ENCODE measurements at places on chromosomes 12 and 14.

- no peak for DNase-seq
These were observed 466.0 kb downstream of the RAD51B start for GRCh38 chr14:68285421-68286179.

- DNase-seq = no peak
These were observed 34.9 kb downstream of the ACTN1 start for GRCh38 chr14:68944162-68944561.

GRCh38 chr14:72024504-72024903 is 92.3 kb downstream of the RGS6 start:
- DNase-seq = no peak

GRCh38 chr14:105476097-105476830 is 1.6 kb downstream of the CRIP2 start:
- no peak for DNase-seq

- DNase-seq = no peak
These were observed 31.1 kb upstream of the POC1B start for GRCh38 chr12:89556976-89557375.

GRCh38 chr14:22521449-22522239 is 67.4 kb downstream of the DAD1 start:
- DNase-seq = no peak

DNA sequence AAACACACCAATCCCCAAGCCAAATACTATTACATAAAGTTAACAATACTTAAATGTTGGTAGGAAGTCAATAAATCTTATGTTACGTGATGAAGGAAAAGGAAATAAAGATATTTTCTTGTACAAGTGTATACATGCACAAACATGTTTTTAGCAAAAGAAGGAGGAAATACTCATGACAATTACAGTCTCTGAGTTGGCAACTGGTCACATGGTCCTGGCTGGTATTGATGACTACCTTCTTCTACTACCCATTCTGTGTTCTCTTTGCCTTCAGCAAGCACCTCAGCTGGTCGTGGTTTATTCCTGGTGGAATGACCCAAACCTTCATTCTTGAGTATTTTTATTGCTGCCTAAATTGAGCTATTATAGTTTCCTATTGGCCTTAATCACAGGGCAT is 84.8 kb downstream of the PLBD1 start:
- no peak for DNase-seq

DNA sequence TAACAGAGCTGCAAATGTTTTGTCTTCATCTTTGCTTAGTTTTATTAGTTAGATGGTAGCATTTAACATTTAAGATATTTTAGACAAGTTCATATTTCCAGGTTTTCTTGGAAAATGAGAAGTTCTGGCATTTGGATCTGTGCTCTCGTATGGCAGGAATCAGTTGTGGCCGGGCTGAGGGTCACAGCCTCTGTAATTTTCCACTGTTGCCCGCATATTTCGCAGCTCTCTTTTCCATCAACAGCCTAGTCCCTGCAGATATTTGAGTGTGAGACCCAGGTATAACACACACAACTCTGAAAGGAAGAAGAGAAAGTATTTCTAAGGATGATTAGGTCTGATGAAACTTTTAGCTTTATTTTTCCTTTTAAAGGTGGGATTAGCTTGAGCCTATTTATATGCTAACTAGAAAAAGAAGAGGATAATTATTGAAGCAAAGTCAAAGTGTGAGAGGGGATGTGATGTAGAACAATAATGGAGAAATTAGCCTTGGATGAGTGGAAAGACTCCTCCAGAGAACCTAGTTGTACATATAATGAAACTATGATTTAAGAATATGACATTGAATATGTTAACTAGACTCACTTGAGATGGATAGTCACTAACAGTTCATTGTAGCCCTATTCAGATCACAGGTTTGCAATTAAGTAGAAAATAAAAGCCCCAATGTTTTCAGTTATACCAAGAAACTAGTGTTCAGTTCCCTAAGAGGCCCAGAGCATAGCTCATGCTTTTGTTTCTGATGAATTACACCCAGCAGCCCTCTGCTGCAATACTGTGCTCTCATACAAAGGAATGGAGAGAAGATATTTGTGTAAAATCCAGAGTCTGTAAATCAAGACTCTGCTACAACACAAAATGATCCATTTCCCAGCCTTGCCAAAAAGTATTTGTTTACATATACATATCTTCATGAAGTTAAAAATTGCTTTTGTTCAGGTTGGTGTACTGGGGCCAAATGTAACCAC is 158.4 kb downstream of the C12orf50 start:
- DNase-seq = no peak

DNA sequence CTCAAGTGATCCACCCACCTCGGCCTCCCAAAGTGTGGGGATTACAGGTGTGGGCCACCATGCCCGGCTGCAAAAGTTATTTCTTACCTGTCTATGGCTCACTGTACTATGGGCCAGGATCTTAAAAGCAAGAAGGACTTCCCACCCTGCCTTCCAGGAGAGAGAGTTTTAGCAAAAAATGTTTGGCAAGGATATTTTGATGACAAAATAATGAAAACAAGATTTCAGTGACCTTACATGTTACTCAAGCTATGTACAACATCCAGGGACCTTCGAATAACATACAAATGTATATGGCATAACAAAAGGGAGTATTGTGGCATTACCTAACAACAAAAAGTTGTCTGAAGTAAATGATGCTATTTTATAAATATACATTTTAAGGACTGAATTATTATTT is 55.1 kb downstream of the ANO6 start:
- no peak for DNase-seq

- DNase-seq = no peak
These were observed 36.0 kb downstream of the SCARB1 start for GRCh38 chr12:124827588-124828184.

- DNase-seq = no peak
These were observed 12.1 kb upstream of the FBXW8 start for GRCh38 chr12:116898669-116899068.

GRCh38 chr14:104130974-104131651 is 7.3 kb upstream of the KIF26A start:
- no peak for DNase-seq

DNA sequence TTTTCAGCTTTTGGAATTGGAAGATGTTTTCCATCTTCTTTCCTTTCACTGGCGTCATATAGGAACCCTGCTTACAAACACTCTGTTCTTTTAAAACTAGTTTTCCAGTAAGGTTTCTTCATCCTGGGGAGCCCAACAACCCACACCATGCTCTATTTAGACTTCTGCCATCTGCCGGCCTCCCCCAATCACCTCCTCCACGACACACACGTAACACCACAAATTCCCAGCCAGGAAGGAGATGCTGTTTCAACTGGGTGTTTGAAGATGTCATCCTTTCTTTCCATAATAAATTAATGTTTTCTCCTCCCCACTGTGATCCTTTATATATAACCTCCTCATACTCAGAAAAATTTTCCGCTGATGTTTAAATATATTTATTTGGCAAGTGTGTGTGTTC is 231.4 kb upstream of the DDHD1 start:
- no peak for DNase-seq

GRCh38 chr12:43978556-43978955 is 142.7 kb downstream of the TMEM117 start:
- DNase-seq = no peak

DNA sequence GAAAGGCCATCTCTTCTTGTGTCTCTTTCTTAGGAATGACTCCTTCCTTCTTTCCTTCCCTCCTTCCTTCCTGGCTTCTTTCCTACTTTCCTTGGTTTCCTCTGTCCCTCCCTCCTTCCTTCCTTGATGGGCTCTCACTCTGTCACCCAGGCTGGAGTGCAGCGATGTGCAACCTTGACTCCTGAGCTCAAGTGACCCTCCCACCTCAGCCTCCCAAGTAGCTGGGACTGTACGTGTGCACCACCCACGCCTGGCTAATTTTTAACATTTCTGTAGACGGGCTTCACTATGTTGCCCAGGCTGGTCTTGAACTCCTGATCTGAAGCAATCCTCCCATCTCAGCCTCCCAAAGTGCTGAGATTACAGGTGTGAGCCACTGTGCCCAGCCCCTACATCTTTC is 10.9 kb upstream of the P2RX7 start:
- no peak for DNase-seq

DNA sequence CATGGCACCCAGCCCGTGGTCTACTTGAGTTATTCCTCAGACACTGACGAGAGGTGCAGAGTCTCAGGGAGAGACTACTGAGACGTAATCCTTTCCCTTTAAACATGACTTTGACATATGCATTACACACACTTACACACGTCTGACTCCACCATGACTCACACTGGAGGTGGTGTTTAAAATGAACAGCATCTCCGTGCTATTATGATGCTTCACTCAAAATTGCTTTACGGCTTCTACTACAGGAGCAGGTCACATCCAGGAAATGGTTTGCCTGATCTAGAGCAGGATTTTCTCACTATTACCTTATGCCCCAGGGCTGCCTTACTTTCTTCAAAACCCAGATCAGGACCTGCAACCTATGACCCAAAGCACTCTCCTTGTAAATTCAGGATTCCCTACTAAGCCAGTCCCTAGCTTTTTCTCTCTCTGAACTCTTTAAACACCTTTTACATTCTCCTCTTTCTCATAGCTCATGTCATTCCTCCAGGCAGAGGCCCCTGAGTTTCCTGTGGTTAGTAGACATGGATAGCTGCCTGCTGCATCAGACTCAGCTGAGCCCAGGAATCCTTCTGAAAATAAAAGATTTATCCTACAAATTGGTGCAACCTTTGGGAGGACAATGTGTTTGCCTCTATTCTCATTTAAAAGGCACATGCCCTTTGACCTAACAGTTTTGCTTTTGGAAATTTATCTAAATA is 31.2 kb downstream of the TMCC3 start:
- DNase-seq = peak; percentile 71

GRCh38 chr12:47990351-47991105 is 13.7 kb downstream of the COL2A1 start:
- no peak for DNase-seq

DNA sequence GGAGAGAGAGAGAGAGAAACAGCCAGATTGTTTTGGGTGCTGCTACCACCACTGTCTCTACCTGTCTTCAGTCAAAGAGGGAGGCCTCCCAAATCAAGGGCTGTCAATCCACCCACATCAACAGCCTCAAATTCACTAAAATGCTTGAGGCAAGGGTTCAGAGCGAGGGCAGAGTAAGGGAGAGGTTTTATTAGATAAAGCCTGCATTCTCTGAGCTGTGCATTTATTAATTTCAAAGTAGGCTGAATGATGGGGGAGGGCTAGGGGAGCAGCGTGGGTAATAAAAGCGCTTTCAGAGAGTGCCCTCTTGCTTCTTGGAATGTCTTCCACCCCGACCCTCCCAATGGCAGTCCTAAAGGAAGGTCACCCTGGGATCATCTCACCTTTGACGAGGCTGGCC is 636.5 kb upstream of the TBX3 start:
- no peak for DNase-seq

- no peak for DNase-seq
These were observed 74.4 kb downstream of the DAAM1 start for GRCh38 chr14:59262717-59263454.

DNA sequence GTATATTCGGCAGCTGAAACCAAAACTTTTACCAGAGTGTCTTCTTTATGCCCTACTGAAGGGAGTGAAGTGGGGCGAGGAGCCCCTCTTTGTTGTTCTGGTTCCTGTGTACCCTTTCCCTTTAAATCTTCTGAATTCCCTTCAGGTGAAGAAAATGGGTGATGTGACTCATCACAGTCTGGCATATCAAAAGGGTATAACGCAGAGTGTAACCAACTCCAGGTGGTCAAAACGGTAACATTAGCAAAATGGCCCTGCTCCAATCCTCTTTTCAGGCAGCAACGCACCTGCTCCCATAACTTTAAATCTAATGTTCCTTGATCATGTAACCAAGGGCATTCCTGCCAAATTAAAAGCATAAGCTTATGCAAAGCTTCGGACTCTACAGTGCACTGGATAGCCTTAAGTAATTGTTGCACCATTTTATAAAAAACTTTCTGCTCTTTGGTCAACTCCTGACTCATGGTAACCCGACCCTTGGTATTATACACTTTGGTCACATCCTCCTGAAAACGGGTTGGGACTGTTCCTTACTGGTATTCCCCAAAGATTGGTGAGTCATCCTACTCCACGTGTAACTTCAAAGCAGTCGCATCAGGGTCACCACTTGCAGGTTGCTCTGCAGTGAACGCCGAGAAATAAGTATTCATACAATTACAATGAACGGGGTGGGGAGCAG is 83.1 kb downstream of the KCNMB4 start:
- peak; percentile 72 for DNase-seq

All from HFF-Myc (cell line).